ENCODE measurements at places on chromosomes 6 and 20.

- DNase-seq = no peak
Observed at GRCh38 chr6:33248643-33248931, 23.1 kb downstream of the VPS52 start.

DNA sequence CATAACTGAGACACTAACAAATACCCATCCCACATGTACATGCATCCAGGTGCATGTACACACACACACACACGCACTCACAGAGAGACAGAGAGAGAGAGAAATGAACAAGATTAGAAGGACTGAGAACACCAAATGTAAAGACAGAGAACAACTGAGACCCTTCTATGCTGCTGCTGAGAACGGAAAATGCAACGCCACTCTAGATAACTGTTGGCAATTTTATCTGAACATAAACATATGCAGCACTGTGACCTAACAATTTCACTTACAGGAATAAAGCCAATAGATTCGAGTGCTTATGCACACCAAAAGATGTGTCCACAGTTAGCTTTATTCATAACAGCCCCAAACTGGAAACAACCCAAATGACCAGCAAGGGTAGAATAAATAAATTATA lies 103.8 kb upstream of the LY86 start:
- DNase-seq = no peak

DNA sequence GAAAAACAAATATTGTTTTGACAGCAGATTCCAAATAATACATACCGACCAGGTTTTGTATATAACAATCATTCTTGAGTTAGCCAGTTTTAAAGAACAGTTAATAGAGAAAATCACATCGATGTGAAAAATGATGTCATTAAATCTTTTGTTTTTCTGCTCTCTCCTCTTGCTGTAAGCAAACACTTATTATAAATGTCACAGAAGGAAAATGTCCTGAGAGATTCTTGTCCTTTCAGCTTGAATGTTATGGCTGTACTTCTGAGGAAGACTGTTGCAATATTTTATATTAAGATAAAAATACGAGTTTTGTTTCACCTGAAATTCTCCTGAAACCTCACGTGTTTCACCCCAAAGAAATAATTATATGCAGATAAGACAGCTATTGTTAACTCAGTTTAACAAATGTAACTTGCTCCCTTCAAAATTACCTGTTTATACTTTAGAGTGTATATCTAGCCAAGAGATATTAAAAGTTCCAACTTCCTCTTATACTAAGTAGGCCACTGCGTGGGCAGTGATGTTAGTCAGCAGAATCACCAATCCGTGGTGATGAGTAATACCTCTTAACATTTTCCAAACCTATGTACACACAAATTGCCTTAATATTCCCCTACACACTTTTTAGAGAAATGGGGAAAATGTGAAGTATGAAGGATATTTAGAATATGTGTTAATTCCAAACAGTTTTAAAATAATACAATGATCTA lies 1111.4 kb upstream of the CITED2 start:
- DNase-seq = no peak

DNA sequence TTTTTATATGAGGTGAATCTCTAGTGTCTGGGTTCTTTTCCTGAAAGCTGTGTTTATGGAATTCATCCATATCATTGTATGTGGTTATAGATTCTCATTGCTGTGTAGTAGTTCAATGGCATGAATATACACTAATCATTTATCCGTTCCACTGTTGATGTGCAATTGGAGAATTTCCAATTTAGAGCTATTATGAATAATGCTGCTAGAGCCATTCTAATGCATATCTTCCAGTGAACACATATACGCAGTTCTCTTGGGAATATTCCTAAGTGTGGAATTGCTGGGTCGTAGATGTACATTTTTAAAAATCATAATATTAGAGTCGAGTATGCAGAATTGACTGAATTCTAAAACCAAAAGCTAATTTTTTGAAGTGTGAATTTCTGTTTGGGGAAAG lies 327.5 kb upstream of the JAG1 start:
- DNase-seq = no peak
